ENCODE measurements at places on chromosomes 1 and 21. TPM values are rescaled to one million over a fixed set of nuclear protein-coding genes. Genes with fewer than 3 reads are reported as not detected.

Gene FAM72D
- 16.7 TPM for total RNA-seq

Gene FCRL2
- total RNA-seq, result not detected

Gene SPATA6
- 1.9 TPM for total RNA-seq

Gene HIVEP3
- total RNA-seq, result 25.3 TPM

Gene KCNK1
- total RNA-seq, result 5.0 TPM

Gene MAP10
- total RNA-seq, result 1.1 TPM

Gene GUCA2A
- not detected for total RNA-seq

Gene HENMT1
- total RNA-seq, result 25.8 TPM

- H3K4me3 ChIP-seq, result no peak overlapping the region
- no peaks in the 10 kb centered on the region for H3K36me3 ChIP-seq
- peaks cover 26% of the 10 kb centered on the region for H3K27me3 ChIP-seq
Observed at GRCh38 chr1:244083383-244083943, 32.4 kb downstream of the ZBTB18 start.

DNA sequence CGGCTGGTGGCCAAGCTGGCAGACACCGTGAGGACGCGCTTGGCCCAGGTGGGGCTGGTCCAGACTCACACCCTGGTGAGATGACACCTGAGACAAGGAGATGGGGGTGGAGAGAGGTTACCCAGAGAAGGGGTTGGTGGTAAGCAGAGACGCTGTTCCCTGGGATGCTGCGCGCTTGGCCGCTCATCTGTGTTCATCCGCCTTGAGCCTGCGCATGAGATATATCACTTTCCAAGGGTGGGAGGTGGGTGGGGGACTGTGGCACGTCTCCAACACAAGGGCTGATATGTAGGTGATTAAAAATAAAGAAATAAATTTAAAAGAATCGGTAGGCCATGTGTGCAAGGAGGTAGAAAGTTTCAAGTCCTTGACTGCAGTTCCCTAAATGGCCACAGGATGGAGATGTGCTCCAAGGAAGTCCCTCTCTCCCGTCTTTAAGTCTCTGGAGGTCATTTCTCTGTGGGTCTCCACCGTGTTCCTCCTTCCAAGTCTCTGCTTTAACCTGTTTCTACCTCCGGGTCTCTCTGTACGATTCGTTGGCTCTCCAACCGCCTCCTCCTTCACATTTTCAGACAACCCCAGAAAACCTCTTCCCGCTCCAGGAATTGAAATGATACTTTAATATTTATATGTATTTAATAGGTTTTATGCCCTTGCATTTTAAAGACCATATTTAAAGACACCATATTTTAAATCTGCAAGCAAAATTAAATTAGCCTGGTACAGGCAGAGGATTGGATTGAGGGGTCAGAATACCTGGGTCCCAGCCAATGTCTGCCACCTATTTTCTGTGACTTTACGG is 4.5 kb downstream of the TTC24 start:
- H3K27me3 ChIP-seq, result no peaks in the 10 kb centered on the region
- no peaks in the 10 kb centered on the region for H3K36me3 ChIP-seq
- no peak overlapping the region for H3K4me3 ChIP-seq
- H3K27ac ChIP-seq, result no peak overlapping the region
- peaks cover 2% of the 10 kb centered on the region for H3K4me1 ChIP-seq

GRCh38 chr1:154839691-154840090 is 30.4 kb downstream of the KCNN3 start:
- no peaks in the 10 kb centered on the region for H3K36me3 ChIP-seq
- no peak overlapping the region for H3K4me3 ChIP-seq
- H3K27ac ChIP-seq, result no peak overlapping the region
- DNase-seq, result no peak

- H3K4me3 ChIP-seq, result peak overlapping the region; percentile 23
- peaks cover 46% of the 10 kb centered on the region for H3K36me3 ChIP-seq
- H3K27ac ChIP-seq, result peak overlapping the region; percentile 80
- no peaks in the 10 kb centered on the region for H3K27me3 ChIP-seq
- DNase-seq, result peak; percentile 69
Observed at GRCh38 chr1:226643611-226644540, 95.2 kb downstream of the ITPKB start.

DNA sequence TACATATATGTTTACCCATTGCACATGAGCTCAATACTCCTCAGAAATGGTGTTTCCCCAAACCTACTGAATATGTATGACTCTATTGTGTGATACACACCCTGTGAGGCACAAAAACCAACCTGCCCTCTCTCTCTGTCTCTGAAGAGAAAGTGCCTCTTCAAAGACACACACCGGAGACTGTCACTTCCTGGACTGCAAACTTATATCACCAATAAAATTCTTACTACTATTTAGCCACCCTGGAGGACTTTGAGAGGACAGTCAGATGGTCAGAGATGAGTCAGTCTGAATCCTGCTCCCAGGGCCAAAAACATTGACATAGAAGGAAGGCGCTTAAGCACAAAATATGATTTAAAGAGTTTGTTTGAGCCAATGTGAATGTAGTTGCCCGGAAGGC is 110.4 kb downstream of the PPIAL4G start:
- H3K27ac ChIP-seq, result peak overlapping the region; percentile 88
- H3K27me3 ChIP-seq, result no peaks in the 10 kb centered on the region
- DNase-seq, result peak; percentile 70
- H3K4me3 ChIP-seq, result peak overlapping the region; percentile 62
- H3K36me3 ChIP-seq, result no peaks in the 10 kb centered on the region
- H3K4me1 ChIP-seq, result peaks cover 40% of the 10 kb centered on the region

DNA sequence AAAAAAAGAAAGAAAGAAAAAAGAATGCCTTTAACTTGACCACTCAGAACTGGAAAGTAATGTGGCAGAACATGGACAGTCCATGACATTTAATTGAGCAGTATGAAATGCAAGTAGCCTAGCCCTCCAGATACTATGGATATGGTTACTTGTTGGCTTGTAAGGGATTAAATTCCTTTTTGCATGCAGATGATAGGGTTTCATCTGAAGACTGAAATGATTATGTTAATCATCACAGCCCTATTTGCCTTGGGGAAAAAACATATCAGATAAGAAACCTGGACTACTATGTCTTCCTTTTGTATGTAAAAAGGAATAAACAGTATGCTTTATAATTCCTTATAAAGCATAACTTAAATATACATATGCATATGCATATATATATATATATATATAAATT is 66.0 kb downstream of the GATAD2B start:
- no peak overlapping the region for H3K4me3 ChIP-seq
- peaks cover 19% of the 10 kb centered on the region for H3K36me3 ChIP-seq
- peaks cover 22% of the 10 kb centered on the region for H3K4me1 ChIP-seq
- H3K27ac ChIP-seq, result no peak overlapping the region
- H3K27me3 ChIP-seq, result no peaks in the 10 kb centered on the region

DNA sequence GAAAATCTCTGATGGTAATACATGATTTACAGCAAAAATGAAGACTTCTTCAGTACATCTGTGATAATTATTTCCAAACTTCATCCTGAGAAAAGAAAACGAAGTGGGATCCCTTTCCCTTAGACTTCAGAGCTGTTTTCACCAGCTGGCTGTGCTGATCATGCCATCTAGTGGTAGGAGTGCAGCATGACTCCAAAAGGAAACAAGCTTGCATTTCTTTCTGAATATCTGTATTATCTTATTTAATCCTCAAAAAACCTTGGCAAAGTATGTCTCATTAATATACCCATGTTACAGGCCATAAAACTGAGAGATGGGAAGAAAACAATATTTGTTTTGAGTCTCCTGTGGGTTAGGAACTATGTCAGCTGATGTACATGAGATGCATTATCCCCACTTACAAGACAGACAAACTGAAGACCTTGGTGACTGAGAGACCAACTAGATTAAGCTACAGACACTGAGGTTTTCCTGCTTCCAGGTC is 9.8 kb upstream of the GJA8 start:
- no peak overlapping the region for H3K27ac ChIP-seq
- H3K27me3 ChIP-seq, result no peaks in the 10 kb centered on the region
- H3K4me3 ChIP-seq, result no peak overlapping the region
- no peaks in the 10 kb centered on the region for H3K36me3 ChIP-seq

DNA sequence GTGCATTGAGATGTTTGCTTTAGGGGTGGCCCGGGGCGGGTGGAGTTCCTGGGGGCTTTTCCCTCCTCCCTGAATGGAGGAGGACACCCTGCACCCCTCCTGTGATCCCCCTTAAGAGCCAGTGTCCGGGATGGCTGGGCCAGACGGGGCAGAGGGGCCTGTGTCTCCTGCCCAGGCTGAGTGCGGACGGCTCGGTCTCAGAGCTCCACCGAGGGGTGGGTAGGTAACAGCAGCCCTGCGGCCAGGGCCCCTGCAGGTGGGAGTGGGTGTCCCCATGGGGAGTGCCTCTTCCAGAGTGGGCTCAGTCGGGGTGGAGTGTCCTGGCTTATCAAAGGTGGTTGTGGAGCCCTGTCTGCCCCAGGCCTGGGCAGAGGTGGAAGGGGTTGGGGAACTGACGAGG is 23.1 kb downstream of the TP73 start:
- no peak overlapping the region for H3K27ac ChIP-seq
- H3K36me3 ChIP-seq, result no peaks in the 10 kb centered on the region
- H3K4me3 ChIP-seq, result no peak overlapping the region

GRCh38 chr21:17527711-17528110 is 14.9 kb downstream of the CXADR start:
- no peak overlapping the region for H3K4me3 ChIP-seq
- no peaks in the 10 kb centered on the region for H3K27me3 ChIP-seq
- H3K4me1 ChIP-seq, result no peaks in the 10 kb centered on the region
- no peak for DNase-seq

GRCh38 chr1:183580281-183580682 is 10.0 kb downstream of the NCF2 start:
- peaks cover 10% of the 10 kb centered on the region for H3K4me1 ChIP-seq
- H3K36me3 ChIP-seq, result no peaks in the 10 kb centered on the region
- no peak for DNase-seq
- H3K27me3 ChIP-seq, result no peaks in the 10 kb centered on the region

DNA sequence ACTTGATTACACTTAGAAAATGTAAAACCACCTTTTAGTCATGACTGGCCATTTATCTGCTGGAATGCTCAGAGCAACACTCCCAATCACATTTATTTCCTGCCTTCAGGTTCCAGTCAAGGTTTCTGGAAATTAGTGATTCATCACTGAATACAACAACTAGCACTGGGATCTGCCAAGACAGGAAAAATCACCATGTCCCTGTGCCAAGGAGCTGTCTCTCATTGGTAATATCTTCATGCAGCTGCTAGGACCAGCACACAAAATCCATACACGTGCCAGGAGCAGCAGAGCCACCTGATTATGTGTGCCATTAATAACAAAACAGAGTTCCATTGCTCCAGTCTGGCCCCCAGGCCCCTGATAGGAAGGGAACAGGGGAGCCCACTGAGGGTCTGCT is 194.6 kb downstream of the TNR start:
- no peak overlapping the region for H3K27ac ChIP-seq
- H3K27me3 ChIP-seq, result peaks cover 24% of the 10 kb centered on the region
- no peaks in the 10 kb centered on the region for H3K4me1 ChIP-seq

GRCh38 chr1:192941722-192942411 is 117.3 kb downstream of the UCHL5 start:
- H3K4me1 ChIP-seq, result peaks cover 4% of the 10 kb centered on the region
- H3K36me3 ChIP-seq, result no peaks in the 10 kb centered on the region
- no peak overlapping the region for H3K27ac ChIP-seq
- H3K4me3 ChIP-seq, result no peak overlapping the region

- H3K4me1 ChIP-seq, result no peaks in the 10 kb centered on the region
- H3K36me3 ChIP-seq, result peaks cover 3% of the 10 kb centered on the region
- no peaks in the 10 kb centered on the region for H3K27me3 ChIP-seq
- H3K27ac ChIP-seq, result no peak overlapping the region
Observed at GRCh38 chr1:167052389-167052788, 37.8 kb downstream of the GPA33 start.

- peak; percentile 85 for DNase-seq
- H3K27ac ChIP-seq, result peak overlapping the region; percentile 99
- peaks cover 2% of the 10 kb centered on the region for H3K27me3 ChIP-seq
- H3K4me3 ChIP-seq, result peak overlapping the region; percentile 99
Observed at GRCh38 chr1:116769561-116769977, 15.3 kb downstream of the CD2 start.

DNA sequence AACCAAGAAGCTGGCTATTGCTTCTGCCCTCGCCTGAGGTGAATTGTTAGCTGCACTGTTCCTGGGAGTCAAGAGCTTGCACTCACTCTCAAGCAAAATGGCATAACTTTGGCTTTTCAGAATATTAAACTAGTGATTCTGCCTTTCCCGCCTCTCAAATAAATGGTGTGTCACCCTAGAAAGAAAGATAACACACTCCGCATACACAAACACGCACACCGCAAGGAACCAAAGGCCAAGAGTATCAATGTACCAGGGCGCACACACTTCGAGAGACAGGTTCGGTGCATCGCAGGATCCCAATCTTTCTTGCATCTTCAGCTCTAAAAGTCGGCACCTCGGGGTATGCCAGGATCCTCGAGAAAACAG is 470 bp upstream of the RTCA start:
- H3K27ac ChIP-seq, result peak overlapping the region; percentile 97
- no peaks in the 10 kb centered on the region for H3K27me3 ChIP-seq
- H3K4me1 ChIP-seq, result peaks cover 37% of the 10 kb centered on the region
- peak overlapping the region; percentile 100 for H3K4me3 ChIP-seq
- peaks cover 36% of the 10 kb centered on the region for H3K36me3 ChIP-seq

- no peaks in the 10 kb centered on the region for H3K27me3 ChIP-seq
- no peak overlapping the region for H3K27ac ChIP-seq
- peaks cover 29% of the 10 kb centered on the region for H3K36me3 ChIP-seq
- H3K4me1 ChIP-seq, result peaks cover 45% of the 10 kb centered on the region
- DNase-seq, result peak; percentile 45
- H3K4me3 ChIP-seq, result no peak overlapping the region
Observed at GRCh38 chr1:221706876-221707582, 34.9 kb downstream of the DUSP10 start.

DNA sequence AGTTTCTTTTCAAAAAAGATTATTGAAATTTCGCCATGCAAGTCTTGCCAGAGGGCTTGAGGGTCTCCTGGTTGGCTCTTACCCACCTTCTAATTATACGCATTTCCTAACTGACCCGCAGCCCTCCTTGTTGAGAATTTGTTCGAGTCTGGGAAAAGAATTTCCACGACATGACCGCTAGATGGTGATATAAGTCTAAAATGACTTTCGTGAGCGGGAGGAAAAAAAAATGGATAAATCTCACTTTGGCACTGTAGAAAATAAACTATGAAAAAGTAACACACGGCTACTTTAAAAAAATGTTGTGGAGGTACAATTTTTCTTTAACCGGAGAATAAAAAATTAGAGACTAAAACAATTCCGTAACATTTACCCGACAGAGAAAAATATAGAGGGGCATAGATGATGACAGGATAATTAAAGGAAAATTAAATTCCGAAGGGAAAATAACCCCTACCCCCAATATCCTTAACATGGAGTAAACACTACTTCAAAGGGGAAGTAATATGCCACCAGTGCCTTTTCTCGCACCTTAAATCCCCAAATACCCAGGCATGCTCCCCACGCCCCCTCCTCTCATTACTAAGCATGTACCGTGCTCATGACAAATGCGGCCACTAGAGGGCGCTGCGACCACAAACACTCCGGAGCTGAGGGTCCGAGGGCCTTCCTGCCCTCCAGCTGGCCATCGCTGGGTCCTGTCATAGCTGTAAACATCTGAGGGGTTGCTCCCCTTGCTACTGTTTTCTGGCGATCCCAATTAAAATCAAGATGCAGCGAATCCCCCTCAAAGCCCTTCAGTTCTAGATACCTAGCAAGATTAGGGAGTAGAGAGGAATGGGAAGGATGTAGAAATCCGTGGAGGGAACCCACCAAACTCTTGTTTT is 266.9 kb downstream of the ASTN1 start:
- peaks cover 3% of the 10 kb centered on the region for H3K4me1 ChIP-seq
- no peak overlapping the region for H3K4me3 ChIP-seq
- peaks cover 5% of the 10 kb centered on the region for H3K27me3 ChIP-seq
- peak; percentile 51 for DNase-seq
- H3K36me3 ChIP-seq, result no peaks in the 10 kb centered on the region

All from activated CD4-positive, alpha-beta memory T cell treated with anti-CD3 and anti-CD28 coated beads for 36 hours (primary cell).